ENCODE measurements at places on chromosomes 16 and 17.

- no peak for DNase-seq
Observed at GRCh38 chr16:89130448-89130847, 36.8 kb downstream of the ACSF3 start.

DNA sequence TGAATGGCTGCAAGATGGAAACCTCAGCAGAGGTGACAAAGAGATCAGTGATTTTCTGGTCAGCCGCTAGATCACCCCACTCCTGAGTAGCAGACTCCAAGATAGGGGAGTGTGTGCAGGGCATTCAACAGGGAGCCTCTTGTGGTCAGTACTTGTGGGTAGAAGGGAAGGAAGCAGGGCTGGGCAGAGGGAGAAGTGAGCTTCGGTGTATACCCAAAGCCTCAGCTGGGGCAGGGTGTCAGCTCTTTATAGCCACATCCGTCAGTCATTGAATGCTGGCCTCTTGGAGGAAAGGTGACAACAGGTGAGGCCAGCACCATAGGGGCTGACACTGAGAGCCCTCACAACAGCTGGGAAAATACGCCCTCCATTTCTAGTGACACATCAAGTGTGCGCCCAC is 2.2 kb upstream of the SLC12A3 start:
- no peak for DNase-seq

GRCh38 chr16:68645494-68646388 is 631 bp downstream of the CDH3 start:
- DNase-seq, result no peak

- DNase-seq, result peak; percentile 46
Observed at GRCh38 chr16:89244754-89245153, 27.3 kb downstream of the ZNF778 start.

DNA sequence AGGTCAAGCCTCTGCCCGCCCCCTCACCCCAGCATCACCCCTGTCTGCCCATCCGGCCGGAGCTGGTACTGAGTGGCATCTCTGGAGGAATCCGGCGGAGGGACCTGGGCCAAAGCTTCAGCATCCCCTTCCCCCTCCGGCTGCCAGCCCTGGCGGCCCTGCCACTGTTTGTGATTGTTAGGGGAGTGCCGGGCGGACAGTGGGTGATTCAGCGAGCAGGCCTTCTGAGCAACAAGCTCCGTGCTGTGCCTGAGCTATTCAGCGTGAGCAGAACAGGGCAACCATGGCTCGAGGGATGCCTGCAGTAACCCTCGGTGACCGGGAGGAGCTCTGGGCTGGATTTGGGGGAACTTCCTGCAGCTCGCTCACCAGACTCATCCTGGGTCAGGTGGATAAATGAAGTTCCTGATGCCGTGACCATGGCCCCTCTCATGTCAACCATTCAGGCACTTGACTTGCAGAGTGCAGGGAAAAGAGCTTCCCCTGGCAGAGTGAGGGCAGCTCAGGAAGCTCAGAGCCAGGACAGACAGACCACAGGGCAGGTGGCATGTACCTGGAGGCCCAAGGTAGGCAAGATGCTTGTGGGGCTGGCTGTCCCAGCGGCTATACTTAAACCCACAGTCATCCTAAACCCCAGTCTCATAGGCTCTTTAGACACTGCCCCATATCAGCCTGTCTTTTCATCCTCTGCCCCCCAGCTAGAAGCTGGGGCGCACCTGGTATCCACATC is 24.3 kb upstream of the MLKL start:
- DNase-seq, result no peak

GRCh38 chr16:69839240-69839688 is 77.1 kb downstream of the WWP2 start:
- no peak for DNase-seq

DNA sequence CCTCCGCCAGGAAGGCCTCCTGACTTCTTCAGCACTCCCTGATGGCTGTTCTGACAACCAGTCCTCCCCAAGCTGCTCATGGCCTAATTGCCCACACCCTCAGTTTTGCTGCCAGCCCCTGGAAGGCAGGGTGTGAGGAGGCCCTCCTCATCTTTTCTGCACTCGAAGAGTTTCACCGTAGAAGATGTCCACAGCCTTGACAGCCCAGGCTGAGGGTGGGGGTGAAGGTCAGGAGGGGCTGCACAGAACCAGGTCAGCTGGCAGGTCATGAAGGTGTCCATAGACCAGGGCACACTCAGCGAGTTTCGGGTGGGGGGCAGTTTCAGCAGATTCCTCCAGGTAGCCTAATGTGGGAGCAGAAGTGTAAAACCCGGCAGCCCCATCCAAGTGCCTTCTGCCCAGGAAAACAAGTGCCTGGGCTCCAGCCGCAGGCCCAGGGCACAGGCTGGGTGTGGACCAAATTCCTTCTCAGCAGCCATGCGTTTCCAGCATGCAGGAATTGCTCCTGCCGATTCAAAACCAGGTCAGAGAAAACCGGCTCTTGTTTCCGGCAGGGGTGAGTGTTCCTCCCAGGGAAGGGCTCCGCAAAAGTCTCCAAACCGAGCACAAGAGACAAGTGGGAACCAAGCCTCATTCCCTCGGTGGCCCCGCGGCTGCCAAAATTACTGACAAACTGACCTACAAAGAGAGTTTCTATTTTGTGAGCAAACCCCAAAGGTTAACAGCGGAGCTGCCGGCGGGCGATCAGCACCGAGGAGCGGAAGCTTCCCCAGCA is 228.8 kb downstream of the C16orf78 start:
- DNase-seq, result no peak
